Tibial nerve (tissue), 4 donors: ENCODE measurements at places on chromosomes 1 and 21.

DNA sequence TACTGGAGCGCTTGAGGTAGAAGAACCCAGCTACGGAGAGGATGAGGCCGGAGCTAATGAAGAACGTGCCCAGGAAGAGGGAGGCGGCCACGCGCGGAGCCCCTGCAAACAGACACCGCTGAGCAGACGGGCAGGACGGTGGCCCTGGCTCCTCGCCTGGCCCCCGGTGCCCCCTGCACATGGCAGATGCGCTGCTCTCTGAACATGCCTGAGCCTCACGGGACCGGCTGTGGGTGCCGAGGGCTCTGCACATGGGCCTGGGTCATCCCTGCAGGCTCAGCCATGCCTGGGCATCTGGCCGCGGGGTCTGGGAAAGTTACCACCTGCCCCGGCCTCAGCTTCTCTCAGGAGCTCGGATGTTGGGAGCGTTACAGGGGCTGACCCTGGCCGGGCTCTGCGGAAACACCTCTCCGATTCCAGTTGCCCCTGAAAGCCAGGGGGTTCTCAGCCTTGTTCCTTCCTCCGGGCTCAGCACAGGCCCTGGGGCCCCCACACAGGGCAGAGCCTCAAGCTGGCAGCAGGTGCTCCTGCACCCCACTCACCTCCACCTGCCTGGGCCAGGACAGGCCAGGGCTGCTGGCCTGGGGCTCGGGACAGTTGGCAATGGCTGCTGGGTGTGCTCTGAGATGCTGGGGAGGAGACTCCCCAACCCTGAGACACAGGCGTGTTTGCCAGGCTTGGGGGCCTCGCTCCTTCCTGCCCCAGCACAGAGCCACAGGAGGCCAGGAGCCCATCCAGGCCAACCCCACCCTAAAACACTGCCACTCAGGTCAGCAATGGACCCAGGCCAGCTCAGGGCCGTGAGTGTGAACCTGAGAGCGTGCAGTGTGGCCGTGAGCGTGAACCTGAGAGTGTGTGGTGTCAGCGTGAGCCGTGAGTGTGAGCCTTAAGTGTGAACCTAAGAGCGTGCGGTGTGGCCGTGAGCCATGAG is 12.1 kb upstream of the RNF223 start:
- DNase-seq, result no peak

- DNase-seq, result no peak
These were observed 718.6 kb downstream of the AMY1C start for GRCh38 chr1:104468282-104468681.

GRCh38 chr1:172653015-172653709 is 5.7 kb upstream of the FASLG start:
- DNase-seq, result no peak

DNA sequence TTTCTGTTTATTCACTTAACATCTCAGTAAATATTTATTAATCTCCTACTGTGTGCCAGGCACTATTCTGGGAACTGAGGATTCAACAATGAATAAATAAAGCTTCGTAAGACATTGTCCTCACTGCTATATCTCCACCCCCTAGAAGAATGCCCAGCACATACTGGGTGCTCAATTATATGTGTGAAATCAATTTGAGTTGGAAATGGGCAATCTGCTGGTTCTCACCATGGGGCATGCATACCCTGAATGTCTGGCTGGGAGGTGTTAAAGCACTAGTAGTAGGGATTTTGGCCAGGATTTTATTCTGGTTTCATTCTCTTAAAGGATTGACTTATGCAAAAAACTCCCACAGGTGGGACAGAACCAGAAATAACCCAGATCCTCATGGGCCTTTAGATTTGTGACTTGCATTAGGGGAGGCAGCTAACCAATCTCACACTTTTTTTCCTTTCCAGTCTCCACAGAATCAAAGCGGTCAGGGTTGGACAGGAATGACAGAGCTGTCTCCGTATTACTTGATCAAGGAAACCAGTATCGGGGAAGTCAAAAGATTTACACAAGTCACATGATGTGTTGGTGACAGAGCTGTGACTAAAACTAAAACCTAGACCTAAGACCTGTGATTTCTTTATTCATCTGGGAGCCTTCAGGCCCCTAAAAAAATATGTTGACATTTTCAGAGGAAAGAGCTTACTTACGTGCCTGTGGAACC is 12.8 kb downstream of the GFI1 start:
- DNase-seq, result no peak

DNA sequence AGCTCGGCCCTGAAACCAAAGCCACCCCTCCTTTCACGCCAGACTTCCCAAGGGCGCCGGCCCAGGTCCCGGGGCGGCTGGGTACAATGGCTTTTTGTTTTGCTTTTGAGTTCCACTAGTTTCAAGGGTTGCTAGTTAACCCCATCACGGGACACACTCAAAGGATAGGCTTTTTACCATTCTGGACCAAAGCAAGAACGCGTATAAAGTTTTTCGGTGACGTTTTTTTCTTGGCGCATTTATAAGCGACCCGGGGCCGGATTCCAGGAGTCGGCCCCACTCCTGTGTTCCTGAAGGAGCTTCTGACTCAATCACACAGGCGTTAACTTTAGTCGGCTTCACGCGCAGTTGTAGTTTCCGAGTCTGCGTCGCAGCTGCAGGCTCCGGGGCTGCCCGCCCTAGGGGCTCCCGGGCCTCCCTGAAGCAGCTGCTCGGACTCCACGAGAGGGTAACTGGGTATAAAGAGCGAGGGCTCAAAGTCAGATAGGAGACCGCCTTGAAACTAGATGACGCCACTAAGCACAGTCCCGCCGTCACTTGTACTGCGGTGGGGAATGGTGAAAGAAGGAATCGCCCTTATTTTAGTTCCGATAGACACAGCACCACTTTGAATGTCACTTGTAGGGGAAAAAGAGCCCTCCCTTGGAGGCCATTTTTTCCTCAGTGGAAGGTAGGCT is 707 bp upstream of the KLHL21 start:
- DNase-seq, result no peak

DNA sequence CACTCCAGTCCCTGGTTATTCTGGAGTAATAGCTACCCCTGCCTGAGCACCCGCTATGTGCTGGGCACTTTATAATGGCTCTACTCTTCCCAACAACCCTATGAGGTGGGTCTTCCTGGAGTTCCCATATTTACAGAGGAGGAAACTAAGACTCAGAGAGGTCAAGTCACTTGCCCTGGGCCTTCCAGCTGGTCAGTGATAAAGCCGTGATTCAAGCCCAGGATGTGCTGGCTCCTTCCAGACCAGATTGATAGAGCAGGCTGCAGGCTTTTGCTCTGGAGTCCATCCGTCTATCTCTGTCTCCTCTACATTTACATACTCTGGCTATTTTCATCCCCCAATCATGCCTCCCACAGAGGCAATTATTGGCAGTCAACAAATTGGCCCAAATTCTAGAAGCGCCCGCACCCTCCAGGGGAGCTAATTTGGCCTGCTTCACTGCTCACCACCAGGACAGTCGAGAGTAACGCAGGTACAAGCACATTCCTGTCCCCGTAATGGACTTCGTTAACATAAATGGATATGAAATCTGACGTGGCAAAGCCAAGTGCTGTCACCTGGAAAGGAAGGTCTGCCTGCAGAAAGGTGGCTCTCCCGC is 39.8 kb upstream of the SELENON start:
- DNase-seq, result no peak

- no peak for DNase-seq
These were observed 163.2 kb downstream of the SNX7 start for GRCh38 chr1:98824736-98825135.

DNA sequence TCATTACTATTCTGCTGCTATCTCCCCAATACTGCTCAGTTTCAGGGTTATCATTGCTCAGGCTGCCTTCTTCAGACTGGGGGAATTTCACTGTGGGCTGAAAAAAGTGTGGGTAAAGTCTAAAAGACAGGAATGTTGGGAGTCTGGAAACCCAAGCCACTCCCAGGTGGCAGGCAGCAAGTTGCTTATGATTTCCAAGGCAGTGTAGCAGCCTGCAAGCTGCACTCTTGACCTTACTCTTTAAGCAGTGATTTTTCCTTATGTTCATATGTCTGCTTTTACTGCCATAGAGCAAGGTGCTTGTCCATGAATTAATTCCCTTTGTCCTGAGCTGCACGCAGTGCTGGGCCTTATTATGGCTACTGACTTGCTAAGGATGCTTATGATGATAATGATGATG is 53.1 kb downstream of the PHC2 start:
- no peak for DNase-seq
